Thoracic aorta endothelial cell (primary cell): ENCODE measurements at places on chromosomes 2 and 18. TPM values are rescaled to one million over a fixed set of nuclear protein-coding genes. Genes with fewer than 3 reads are reported as not detected.

Gene CNGA3
- under 0.01 TPM in 1 of 2 replicates, not detected in the other for total RNA-seq

Gene SLC5A7
- total RNA-seq: not detected in 2 replicates

Gene G6PC2
- total RNA-seq: not detected in 2 replicates

Gene SLC23A3
- total RNA-seq: 1.8 and 2.1 TPM in 2 replicates

Gene LOXHD1
- total RNA-seq: not detected in 2 replicates

Gene B3GNT7
- total RNA-seq: 0.13 and 0.50 TPM in 2 replicates

Gene CAPN13
- not detected in 2 replicates for total RNA-seq

Gene FIGN
- 4.0 and 6.5 TPM in 2 replicates for total RNA-seq

Gene LRRC30
- not detected in 2 replicates for total RNA-seq

Gene DYNC2LI1
- total RNA-seq: 14.8 and 15.2 TPM in 2 replicates

Gene HJURP
- total RNA-seq: 42.0 and 56.3 TPM in 2 replicates

Gene CPS1
- 6.8 and 12.8 TPM in 2 replicates for total RNA-seq

Gene ACADL
- not detected in 2 replicates for total RNA-seq

Gene ZNF519
- 9.0 and 11.1 TPM in 2 replicates for total RNA-seq

Gene IL1B
- not detected in 2 replicates for total RNA-seq

Gene UGT1A1
- not detected in 2 replicates for total RNA-seq

Gene SH3RF3
- total RNA-seq: 4.9 and 7.3 TPM in 2 replicates

Gene KIF5C
- total RNA-seq: under 0.01 and 0.14 TPM in 2 replicates

Gene SERPINB4
- total RNA-seq: not detected in 2 replicates

Gene MTA3
- total RNA-seq: 39.9 and 44.9 TPM in 2 replicates

Gene ADAM23
- total RNA-seq: 9.0 and 11.2 TPM in 2 replicates

Gene CTAGE1
- not detected in 2 replicates for total RNA-seq

Gene SH3BP4
- 85.7 and 105 TPM in 2 replicates for total RNA-seq

Gene ANKRD30B
- total RNA-seq: not detected in 2 replicates

Gene SPDYA
- total RNA-seq: 1.5 and 2.7 TPM in 2 replicates

Gene CABLES1
- 19.0 and 34.2 TPM in 2 replicates for total RNA-seq

Gene CROCC2
- not detected in 2 replicates for total RNA-seq
